ENCODE measurements at places on chromosomes 4 and X.

- no peak for DNase-seq
These were observed 14.3 kb downstream of the DCAF8L1 start for GRCh38 chrX:27966955-27967354.

- DNase-seq, result no peak
These were observed 520 bp downstream of the ACOX3 start for GRCh38 chr4:8439914-8440491.

DNA sequence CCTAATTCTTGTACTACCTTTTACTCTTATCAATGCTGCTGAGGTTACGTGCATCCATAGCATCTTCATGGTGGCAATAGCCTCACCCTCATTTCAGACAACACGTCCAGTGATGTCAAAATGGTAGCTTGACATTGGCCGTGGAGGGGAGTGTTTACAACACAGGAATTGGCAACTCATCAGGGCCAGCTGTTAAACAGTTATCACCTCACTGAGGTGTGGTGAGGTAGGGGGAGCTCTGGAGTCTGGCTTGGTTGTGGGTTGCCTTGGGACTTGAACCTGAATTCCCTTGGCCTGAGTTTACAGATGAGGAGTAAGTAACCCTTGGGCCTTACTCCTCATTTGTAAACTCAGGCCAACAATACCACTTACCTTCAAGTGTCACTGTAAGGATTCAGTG, 10.4 kb downstream of the SASH3 start:
- DNase-seq, result no peak

DNA sequence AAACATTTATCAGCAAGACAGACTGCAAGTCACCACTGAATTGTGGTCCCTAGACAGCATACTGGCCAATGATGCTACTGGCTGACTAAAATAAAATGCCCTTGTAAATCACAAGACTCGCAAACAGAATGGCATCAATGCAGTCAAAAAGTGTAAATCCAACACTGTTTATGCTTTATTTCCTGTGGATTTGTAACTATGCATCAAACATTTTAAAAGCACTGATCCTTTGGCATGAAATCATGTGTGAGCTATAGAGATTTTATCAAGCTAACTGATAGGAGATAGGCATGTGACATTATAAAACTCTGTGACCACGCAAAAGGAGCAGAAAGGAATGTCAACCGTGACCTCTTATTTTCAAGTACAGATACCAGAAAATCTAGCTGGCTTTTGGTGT, 20.8 kb downstream of the MBNL3 start:
- DNase-seq, result no peak

DNA sequence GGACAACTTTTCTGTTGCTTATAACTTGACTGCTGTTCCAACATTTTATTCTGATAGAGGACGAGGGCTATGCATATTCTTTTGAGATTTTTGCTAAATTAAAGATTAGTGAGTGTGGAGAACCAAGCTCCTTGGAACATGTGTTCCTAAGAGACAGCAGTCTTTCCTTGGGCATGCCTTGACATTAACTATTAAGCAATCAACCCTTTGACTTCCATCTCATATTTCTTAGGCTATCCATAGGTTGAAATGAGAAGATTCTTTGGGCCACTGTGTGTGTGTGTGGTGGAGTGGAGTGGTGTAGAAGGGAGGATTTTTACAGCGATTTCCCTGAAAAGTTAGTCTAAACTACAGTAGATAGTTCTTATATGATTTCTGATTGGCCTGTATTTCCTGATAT, 127.4 kb upstream of the POF1B start:
- no peak for DNase-seq

Data from common myeloid progenitor, CD34-positive (primary cell).